ENCODE measurements at places on chromosomes 4 and X.

DNA sequence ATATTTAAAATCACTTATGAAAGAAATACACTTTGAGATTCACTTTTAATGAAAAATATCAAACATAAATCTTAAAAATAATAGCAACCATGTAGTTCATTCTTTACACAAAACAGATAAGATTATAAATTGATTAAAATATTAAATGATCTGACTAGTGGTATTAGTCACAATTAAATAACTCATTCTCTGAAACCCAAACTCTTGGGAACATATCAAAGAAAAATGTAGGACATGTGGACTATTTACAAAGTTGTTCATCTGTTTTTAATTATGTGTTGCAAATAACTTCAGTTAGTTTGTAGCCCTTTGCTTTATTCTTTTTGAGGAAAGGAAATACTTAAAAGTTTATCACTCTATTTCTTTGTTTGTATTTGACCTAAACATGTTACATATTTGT, 9.5 kb upstream of the GUCY1A1 start:
- DNase-seq = no peak

DNA sequence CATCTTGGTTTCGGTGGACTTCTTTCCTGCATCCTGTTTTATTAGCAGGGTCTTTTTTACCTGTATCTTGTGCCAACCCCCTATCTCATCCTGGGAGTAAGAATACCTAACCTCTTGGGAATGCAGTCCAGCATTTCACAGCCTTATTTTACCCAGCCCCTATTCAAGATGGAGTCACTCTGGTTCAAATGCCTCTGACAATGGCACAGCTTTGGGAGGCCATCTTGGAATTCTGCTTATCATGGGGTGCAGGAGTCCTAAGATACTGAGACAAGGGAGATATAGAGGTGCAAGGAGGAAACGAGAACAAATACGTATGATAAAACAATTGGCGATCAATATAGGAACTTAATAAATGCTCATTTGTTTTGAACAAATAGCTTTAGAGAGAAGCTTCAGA, 1682.2 kb upstream of the AGA start:
- no peak for DNase-seq

- peak; percentile 19 for DNase-seq
These were observed 26.7 kb upstream of the TBC1D19 start for GRCh38 chr4:26557164-26557563.

- no peak for DNase-seq
These were observed 99.3 kb downstream of the TEX13A start for GRCh38 chrX:105121186-105121585.

- DNase-seq = no peak
These were observed 2.5 kb downstream of the SH3BP2 start for GRCh38 chr4:2795300-2795892.

GRCh38 chr4:6695660-6696610, 2.3 kb downstream of the S100P start:
- no peak for DNase-seq

- DNase-seq = no peak
These were observed 991.4 kb upstream of the SLIT2 start for GRCh38 chr4:19260346-19260745.

DNA sequence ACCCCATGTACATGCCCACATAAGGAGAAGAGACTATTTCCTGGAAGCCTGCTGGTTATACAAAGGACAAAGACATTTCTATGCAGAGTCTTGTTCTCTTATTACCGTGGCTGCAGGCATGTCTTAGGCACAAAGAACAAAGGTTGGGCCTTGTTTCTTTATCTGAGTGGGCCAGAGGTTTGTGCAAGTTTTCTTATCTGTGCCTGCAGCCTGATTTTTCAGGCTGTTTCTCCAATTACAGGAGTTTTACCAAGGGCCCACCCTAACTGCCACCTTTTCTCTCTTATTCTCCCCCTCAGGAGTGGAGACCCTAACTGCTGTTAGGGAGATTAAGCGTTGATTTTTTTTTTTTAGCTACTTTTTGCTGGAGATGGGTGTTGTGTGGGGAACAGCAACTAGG, 3.5 kb downstream of the TENT5D start:
- DNase-seq = no peak

DNA sequence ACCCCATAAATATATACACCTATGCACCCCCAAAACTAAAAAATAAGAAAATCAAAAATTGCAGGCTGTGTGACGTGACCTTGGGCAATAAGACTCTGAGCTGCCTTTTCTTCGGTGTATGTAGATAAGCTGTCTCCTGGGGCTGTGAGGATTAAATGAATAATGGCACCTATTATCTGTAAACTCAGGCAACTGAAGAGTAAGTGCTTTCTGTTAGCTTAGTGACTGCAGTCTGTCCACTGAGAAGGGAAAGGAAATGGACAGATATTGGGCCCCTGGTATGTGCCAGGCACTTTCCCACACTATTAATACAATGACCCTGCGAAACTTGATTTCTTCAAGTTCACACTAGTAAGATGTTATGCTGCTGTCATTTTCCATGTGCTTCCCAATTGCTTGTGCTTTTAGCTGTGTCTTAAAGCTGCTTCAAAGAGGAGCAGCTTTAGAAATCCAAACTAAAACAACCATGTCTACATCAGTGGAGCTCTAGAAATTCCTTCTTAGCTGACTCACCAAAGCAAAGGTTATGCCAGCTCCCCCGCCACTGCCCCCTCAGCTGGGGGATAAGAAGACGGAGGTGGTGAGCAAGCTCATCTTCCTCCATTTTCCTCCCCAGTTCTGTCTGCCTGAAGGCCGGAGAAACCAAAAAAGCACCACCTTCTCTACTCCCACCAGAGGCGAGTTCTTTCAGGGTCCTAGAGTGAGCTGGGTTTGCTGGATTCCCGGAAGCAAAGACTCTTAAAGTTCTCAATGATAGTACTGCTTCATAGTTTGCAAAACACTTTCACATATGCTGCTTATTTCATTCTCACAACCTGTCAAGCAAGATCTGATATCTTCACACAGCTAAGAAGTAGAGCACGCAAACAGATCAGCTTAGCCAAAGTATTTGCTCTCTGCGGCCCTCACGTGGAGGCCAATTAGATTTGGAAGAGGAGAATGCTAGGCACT, 8.8 kb upstream of the DGAT2L6 start:
- DNase-seq = no peak

DNA sequence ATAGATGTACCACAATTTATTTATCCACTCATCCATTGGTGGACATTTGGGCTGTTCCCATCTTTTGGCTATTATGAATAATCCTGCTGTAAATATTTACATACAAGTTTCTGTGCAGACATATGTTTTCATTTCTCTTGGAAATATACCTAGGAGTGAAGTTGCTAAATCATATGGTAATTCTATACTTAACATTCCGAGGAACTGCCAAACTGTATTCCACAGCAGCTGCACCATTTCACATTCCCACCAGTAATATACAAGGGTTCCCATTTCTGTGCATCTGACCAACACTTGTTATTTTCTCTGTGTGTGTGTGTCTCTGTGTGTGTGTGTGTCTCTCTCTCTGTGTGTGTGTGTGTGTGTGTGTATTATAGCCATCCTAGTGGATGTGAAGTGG, 15.4 kb upstream of the DOCK11 start:
- DNase-seq = no peak
